Posterior cingulate gyrus (tissue), 11 donors: ENCODE measurements at places on chromosomes 12 and 14.

DNA sequence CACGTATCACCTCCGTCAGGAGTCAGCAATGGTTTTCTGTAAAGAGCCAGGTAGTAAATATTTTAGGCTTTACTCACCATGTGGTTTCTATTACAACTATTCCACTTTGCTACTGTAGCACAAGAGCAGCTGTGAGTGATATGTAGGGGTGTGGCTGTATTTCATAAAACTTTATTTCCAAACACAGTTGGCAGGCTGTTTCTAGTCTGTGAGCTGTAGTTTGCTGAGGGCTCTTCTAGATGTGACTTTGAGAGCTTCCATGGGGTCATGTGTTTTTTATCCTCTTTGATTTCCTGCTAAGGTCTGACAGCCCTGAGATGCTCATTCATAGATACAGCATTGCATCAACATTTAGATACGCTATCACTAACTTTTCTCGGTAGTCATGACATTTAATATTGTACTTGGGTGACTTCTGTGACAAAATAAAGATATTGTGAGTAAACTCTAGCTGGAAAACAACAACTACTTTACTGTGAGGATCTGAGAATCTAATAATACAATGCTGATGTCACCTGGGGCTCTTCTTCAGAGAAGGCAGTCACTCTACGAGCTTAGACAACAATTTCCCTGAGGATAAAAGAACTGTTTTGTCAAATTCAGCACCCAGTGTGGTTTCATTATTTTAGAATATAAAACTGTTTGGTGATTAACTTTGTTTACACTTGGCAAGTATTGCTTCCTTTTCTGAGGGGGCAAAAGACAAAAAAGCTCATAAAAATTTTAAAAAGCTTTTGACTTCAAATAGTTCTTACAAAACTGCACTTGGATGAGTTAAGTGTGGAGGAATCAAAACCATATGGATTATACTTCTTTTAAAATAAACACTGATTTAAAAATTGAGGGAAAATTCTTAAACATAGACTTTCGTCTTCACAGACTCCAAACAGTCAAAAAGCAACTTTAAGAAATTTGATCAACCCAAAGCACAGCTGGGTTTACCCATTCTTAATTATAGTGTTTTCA is 231.2 kb upstream of the DCN start:
- DNase-seq: no peak

GRCh38 chr14:92161521-92161920 is 39.8 kb downstream of the CPSF2 start:
- DNase-seq: no peak

DNA sequence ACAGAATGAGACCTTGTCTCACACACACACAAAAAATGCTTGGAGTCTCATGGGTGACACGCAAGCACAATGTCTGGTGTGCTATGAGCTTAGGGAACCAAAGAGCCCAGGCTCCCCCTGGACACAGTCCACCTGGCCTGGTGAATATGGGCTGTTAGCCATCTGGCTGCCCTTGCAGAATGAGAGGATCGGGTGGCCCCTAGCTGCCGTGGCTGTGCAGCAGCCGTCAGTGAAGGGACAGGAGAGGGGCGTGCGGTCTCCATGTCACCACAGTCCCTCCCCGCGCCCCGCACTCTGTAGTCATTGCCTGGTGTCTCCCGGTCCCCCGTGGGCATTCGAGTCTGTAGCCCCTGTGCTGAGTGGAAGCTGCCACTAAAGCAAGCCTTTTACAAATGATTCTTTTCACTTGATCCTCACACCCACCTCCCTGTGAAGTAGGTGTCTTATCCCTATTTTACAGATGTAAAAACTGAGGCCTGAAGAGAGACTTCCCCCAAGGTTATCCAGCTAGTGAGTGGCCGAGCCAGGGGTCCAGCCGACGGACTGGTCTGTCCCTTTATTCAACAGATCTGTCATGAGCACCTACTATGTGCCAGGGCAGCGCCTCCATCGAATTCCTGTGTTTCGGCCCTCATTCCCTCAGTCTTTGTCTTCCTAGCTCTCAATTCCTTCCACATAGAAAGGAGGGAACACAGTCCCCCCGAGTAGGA is 18.8 kb downstream of the MVK start:
- no peak for DNase-seq

GRCh38 chr12:95205685-95206084 is 11.6 kb downstream of the FGD6 start:
- DNase-seq: no peak

GRCh38 chr14:50357753-50358395 is 38.8 kb downstream of the CDKL1 start:
- DNase-seq: no peak

DNA sequence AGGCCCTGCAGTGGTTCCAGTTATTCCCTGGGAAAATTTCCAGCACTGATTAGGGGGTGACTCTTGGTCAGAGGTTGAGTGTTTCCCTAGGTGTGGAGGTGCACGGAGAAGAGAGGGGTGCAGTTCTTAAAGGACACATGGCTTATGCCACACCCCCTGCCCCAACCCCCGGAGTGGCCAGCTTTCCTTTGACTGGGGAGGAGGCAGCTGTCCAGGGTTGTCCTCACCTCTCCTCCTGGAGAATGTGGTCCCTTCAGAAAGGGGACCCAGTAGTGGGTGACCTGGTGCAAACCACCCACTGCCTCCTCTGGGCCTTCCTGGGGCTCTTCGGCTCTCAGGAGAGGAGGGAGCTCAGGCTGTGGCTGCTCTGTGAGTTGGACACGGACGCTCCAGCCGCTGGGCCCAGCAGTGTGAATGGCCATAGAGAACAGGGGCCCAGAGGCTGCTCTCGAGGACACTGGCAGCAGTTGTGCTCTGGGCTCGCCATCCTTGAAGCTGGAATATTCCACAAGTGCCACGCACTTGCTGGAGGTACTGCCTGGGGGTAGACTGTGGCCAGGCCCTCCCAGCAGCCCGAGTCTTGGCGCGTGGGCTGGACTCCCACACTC is 13.6 kb downstream of the PACS2 start:
- no peak for DNase-seq

DNA sequence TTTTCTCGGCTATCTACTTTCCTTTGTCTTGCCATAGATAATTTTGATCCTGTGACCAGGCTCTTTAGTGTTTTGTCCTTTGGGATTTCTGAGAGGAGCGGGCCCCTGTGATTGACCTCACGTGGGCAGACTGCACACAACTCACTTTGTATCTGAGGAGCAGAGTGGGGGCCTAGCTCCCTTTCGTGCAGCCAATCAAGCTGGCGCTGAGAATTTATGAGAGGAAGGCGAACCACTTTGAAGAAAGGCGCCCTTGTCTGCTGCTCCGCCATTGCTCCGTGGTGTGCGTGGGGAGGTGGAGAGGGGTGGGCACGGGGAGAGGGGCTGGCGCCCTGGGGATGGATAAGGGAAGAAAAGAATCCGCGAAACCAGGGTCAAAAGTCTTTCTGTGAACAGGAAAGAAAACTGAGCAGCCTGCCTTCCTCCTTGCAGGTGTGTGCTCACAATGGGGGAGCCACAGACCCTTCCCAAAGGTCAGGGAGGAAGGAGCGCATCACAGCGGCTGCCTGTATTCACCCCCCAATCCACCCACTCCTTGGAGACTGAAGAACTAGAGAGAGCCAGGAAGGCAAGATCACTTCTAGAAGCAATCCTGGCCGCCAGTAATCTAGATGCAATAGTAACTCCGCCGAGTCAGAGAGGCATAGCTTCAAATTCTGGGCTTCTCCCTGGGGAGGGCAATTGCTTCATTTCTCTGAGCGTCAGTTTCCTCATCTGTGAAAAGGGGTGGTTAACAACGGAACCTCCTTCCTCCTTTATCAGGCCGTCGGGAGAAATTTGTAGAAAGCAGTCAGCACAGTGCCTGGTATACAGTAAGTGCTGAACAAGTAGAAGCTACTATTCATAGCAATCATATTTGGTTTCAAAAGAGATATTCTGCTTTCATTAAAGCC is 24.9 kb upstream of the MED13L start:
- no peak for DNase-seq

GRCh38 chr14:105042813-105043212 is 21.9 kb upstream of the CDCA4 start:
- DNase-seq: no peak

- DNase-seq: no peak
Measured at GRCh38 chr12:92927436-92928281, 1.4 kb downstream of the EEA1 start.

DNA sequence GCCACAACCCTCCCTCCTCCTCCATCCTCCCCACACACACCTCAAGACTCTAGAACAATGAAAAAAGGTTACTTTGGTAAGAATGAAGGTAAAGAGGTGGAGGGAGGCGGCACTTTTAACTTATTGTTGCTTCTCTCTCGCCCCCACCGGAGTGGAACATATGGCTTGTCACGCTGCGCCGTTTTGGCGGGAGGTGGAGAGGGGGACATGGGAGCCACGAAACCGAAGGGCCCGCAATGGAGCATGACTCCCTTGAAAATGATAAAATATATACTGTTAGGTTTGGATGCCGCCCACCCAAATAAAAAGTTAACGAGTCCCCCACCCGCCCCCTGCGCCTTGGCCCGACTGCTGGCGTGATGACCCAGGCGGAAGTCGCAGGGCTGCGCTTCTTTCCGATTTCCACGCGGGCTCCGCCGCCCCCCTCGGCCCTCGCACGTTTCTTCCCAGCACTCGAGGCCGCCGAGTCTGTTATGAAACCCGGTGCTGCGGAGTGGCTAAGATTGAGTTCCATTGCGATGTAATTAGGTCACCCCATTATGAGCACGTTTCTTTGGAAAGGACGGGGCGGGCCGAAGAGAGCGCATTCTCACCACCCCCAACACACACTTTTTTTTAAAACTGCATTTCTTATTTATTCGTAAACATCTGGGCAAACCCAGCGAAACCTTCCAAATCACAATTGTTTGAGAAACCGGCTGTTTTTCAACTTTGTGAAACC is 1.4 kb upstream of the ZFP36L1 start:
- DNase-seq: peak; percentile 88

GRCh38 chr14:22796087-22796707 is 19.0 kb downstream of the SLC7A7 start:
- DNase-seq: no peak

- DNase-seq: no peak
Measured at GRCh38 chr12:95298916-95299315, 81.3 kb downstream of the VEZT start.

- DNase-seq: no peak
Measured at GRCh38 chr14:56150645-56151345, 32.6 kb downstream of the PELI2 start.

- DNase-seq: no peak
Measured at GRCh38 chr14:57066463-57066862, 202.2 kb downstream of the EXOC5 start.

DNA sequence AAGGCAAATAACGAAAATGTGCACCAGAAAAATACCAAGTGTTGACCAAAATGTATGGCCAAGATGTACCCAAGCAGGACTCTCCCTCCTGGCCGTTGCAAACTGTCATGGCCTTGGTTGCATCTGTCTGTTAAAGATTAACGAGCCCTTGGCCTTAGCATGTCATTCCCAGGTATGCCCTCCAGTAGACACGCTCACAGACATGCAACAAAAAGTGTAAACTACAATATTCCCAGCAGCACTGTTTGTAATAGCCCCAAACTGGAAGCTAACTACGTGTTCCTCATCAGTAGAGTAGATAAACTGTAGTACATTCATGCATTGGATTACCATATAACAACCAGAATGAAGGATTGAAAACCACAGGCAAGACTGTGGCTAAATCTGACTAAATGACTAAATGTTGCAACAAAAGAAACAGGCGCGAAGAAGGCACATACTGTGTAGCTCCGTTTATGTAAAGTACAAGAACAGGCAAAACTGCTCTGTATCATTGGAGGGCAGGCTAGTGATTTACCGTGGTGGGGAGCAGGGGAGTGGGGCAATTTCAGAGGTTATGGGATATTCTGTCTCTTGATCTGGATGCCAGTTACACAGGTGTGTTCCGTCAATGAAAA is 232.8 kb upstream of the DIO3 start:
- no peak for DNase-seq
